GM18507 (cell line): ENCODE measurements at places on chromosomes 16 and 17.

DNA sequence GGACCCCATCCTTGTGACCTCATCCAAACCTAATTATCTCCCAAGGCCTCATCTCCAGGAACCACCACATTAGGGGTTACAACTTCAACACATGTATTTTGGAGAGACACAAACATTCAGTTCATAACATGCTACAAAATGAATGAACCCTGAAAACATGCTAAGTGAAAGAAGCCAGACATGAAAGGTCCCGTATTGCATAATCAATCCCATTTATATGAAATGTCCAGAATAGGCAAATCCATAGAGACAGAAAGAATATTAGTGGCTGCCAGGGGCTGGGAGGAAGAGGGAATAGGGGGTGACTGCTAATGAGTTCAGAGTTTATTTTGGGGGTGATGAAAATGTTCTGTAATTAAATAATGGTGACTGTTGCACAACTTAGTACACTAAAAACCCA, 3.7 kb upstream of the IL34 start:
- no peak for DNase-seq

- DNase-seq: no peak
Measured at GRCh38 chr16:81905277-81905676, 106.0 kb downstream of the SDR42E1 start.

DNA sequence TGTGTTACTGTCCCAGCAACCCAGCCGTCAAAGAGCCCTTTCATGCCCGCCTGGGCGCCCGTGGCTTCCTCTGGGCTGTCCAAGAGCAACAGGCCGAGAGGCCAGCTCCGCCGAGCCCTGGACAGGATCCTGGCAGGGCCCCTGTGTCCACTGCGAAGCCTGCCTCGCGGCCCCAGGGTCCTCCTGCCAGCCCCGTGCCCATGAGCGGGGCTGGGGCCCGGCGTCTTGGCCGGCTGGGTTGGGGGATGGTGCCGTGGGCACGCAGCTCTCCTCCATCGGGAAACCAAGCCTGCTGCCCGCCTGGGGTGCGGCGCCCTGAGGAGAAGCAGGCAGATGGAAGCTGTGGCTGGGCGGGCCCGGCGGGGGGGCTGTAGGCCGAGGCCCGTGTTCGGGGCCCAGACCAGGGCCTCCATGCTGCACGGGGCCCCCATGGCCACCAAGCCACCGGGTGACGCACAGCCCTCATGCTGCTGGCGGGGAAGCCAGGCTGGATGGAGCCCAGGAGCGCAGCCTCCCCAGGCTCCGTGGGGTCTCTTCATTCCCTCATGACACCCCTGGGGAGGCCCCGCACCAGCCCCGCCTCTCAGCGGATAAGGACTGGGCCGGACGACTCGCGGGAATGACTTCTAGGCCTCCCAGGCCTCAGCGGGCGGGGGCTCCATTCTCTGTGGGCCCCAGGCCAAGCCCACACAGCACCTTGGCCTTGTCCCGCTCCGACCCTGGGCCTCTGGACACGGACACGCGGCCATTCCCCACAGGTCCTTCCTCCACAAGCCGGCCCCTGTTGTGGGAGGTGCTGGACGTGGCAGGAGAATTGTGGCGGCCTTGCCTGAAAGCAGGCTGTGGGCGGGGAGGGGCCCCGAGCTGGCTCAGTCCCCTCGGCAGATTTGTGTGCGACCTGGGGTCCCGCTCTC, at the start of gene C1QTNF8:
Gene C1QTNF8 (minus strand): TSS at position 76 of the 914 bp plus-strand sequence. CDS start 1,322 bp downstream, outside the sequence.
- no peak for DNase-seq

DNA sequence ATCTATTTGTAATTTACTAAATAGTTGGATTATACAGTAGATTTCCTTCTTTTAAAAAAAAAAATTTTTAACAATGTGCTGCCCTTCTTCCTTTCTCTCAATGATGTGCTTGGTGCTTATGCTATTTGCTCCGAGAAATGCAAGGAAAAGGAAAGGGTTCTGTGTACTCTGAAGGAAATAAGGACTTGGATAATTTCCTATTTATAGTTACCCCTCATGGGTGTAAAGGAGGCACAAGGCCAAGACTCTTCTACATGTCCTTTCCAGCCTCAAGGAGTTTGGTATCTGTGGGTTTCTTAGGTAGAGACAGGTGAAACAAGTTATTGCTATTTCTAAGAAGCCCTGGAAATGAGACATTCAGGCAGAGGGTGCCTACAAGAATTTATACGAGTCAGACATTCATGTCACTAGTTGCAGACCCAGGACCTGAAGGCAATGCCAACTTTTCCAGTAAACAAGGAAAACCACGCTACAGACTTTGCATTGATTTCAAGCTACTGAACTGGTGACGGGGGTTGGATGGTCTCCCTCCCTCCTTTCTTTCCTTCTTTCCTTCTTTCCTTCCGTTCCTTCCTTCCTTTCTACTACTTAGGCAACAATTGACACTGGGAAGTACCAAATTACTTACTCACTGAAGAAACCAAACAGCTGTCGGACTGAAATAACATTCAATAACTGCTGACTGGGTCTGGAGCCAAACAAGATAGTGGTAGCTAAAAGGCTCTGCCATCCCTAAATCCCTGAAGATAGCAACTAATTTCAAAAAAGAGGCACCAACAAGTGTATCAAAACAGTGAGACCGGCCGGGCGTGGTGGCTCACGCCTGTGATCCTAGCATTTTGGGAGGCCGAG, 33.8 kb upstream of the GHDC start:
- no peak for DNase-seq

DNA sequence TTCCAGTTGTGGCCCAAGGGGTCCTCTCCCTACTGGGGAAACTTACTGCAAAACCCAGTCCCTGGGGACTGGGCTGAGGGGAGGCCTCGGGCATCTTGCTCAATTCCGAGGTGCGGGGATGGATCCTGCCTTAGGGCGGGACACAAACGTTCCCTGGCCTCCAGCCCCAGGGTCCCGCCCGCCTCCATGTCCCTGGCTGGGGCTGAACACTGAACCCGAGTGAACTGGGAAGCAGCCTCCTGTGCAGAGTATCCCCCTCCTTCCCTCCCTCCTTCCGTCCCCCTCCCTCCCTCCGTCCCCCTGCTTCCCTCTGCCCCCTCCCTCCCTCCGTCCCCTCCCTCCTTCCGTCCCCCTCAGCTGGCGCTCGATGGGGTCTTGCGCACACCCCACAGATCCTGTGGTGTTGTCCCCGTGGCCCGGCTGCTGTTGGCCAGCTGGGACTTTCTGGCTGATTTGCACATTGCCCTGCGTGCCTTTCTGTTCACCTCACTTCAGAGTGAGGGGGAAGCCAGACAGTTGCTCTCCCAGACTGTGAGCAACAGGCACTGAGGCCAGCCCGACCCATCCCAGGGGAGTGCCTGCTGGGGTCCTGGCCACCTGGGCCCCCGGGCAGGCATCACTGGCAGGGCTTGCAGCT, 5.5 kb downstream of the TRAF7 start:
- DNase-seq: no peak

DNA sequence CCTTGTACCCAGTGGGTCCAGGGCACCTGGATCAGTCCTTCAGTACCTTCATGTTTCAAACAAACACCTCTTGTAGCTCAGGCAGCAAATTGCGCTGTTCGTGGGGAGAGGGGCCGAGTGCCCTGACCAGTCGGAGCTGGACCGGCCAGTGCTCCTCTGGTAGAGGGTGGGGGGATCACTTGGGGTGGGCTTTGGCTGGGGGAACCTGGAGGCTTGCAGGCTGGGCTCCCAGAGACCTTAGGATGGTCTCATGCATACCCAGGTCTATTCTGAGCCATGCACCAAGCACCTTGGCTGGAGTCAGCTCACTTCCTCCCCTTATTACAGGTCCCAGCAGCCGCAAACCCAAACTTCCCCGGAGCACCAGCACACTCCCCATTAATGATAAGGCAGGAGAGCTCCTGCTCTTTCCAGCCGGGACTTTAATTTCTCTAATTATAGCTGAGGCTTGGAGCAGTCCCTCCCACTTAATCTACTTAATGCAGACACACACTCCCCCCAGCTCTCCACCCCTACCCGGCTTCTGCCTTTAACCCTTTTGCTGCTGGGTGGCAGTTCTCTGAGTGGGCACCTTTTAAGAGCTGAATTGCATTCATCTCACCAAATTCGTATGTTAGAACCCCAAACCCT, 26.3 kb upstream of the MGAT5B start:
- no peak for DNase-seq

DNA sequence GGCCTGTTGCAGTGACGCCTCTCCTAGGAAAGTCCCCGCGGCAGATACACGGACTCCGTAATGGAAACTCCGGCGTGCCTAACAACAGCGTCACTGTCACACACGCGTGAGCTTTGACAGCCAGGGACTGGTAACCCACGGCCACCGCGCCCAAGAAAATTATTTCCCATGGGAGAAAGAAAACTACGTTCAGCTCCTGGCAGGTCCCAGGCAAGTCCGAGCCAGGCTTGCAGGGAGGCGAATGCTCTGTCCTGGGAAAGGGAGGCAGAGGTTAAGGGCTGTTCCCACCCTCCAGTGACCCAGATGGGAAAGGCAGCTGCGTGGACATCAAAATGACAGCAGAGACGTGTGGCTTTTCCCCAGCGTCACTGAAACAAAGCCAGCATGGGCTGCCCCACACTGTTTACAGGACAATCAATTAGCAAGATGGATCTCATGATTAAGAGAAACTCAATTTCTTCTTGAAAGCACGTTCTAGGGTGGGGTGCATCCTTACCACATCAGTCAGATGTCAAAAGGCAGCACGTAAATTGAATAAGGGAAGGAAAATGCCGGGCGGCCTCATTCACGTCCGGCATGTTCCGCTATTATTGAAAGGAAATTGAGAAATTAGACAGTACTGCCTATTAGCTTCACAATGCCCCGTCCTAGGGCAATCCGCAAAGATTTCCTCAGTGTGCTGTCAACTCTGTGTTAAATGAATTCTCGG, 82.5 kb downstream of the NXN start:
- DNase-seq: no peak

DNA sequence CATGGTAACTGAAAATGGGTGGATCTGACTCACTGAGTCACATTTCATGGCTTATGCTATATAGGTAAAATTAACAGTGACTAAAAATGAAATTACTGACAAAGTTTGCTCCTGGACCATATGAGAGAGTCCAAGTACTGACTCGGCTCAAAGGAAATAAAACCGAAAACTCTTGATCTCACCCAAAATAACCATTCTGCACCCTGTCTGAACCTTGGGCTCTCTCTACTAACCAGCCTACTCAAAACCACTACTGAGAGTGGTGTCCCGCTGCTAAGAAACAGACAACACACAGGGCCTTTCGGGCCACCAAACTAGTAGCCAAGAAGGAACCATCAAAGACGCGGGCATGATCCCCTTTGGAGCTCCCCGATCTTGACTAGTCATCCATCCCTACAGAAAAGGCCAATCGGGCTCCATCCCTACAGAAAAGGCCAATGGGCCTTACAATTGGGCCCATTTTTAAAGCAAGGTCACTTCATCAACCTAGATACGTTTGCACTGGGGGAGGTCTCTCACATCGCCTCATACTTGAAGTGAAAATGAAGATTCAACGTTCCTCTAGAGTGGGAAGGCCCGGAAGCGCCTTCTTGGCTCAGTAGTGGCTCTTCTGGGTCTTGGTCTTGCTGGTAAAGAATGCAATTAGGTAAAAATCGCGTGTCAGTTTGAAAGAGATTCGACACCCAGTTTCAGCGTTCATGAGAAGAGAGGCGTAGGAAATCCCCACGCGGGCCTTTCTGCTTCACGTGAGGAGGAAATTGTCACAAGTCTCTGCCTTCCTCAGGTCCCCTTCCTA, 720 bp upstream of the ZPBP2 start:
- DNase-seq: no peak

DNA sequence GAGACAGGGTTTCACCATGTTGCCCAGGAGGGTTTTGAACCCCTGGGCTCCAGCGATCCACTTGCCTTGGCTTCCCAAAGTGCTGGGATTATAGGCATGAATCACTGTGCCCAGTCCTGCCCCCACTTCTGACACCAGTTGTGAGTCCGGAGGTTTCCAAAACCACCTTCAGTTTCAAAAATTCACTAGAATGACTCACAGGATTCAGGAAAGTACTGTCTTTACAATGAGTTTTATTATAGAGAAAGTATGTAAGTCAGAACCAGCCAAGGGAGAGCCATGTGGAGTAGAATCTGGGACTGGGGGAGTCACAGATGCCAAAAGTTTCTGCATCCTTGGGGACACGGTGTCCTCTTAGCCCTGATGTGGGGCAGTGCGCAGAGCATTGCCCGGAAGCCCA, 55.1 kb downstream of the PLD6 start:
- no peak for DNase-seq

DNA sequence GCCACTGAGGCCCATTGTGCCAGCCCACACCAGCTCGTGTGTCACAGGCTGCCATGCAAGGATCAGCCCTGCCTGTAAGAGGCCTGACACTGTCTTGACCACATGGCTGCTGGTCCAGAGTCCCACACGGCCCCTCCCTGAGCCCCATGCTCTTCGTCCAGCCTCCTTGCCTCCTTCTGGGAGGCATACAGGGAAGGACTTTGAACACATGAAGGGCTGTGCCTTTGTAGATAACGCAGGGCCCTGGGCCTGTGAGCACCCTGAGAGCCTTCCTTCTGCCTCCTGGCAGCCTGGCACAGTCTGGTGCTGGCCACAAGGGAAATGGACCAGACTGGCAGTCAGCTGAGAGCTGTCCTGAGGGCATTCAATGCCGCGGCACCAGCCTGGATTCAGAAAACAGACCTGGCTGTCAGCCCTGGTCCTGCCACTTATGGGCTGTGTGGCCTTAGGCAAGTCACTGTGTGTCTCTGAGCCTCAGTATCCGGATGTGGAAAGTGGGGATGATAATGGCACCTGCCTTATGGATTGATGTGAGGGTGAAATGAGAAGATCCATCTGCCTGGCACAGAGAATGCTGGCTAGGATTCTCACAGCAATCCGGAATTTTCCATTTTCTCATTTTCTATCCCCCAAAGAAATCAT, 19.2 kb upstream of the SPNS2 start:
- no peak for DNase-seq

GRCh38 chr17:20955427-20956323, 87.1 kb downstream of the USP22 start:
- DNase-seq: no peak

DNA sequence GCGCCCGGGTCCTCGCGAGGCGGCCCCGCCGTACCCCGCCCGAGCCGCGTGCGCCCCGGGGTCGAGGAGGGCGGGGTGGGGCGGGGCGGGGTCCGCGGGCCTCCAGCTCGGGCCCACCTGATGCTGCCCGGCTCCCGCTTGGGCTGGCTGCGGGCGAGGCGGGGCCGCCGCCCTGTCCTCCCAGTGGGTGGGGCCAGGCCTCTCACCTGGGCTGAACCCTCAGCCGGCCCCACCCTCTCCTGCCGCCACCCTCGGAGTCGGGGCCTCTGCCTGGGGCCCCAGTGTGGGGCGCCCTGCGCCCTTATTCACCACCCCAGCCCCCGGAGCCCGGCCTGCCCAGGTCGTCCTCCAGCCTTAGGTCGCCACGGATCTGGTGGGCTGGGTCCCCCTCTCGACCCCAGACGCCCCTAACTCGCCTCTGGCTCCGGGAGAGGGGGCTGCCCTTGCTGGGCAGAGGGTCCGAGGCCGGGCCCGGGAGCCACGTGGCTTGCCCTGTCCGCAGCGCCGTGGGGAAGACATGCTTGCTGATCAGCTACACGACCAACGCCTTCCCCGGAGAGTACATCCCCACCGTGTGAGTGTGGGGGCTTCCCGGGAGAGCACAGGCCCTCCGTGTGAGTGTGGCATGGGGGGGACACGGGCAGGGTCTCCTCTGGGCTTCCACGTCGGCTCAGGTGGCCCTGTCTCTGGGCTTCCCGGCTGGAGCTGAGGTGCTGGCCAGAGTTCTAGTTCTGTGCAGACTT, 578 bp downstream of the RAC3 start:
- DNase-seq: no peak
